Endothelial cell (in vitro differentiated cells): ENCODE measurements at places on chromosomes 12 and 14. TPM values are rescaled to one million over a fixed set of nuclear protein-coding genes. Genes with fewer than 3 reads are reported as not detected.
A peak's percentile ranks its signal among the peaks of the same experiment; 100 is the strongest.

The VRTN gene
- 4.3 TPM for total RNA-seq

The CCDC38 gene
- total RNA-seq, result not detected

The MRPL51 gene
- total RNA-seq, result 168 TPM

The TAS2R8 gene
- total RNA-seq, result 0.44 TPM

The PAX9 gene
- not detected for total RNA-seq

The POU6F1 gene
- total RNA-seq, result 10.8 TPM

The KLRC1 gene
- total RNA-seq, result not detected

The LALBA gene
- not detected for total RNA-seq

The DHRS2 gene
- not detected for total RNA-seq

The CCDC196 gene
- not detected for total RNA-seq

The GEMIN2 gene
- 21.4 TPM for total RNA-seq

DNA sequence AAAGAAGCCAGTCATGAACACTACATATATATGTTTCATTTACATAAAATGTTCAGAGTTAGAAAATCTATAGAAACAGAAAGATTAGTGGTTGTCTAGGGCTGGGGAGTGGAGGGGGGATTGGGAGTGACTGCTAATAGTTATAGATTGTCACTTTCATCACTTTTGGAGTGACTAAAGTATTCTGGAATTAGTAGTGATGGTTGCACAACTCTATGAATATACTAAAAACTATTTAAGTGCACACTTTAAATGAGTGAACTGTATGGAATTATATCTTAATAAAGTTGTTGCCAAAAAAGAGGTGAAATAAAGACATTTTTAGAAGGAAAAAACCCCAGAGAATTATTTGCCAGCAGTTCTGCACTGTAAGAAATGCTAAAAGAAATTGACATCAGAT, 9.5 kb downstream of the CATSPERB start:
- DNase-seq, result no peak

DNA sequence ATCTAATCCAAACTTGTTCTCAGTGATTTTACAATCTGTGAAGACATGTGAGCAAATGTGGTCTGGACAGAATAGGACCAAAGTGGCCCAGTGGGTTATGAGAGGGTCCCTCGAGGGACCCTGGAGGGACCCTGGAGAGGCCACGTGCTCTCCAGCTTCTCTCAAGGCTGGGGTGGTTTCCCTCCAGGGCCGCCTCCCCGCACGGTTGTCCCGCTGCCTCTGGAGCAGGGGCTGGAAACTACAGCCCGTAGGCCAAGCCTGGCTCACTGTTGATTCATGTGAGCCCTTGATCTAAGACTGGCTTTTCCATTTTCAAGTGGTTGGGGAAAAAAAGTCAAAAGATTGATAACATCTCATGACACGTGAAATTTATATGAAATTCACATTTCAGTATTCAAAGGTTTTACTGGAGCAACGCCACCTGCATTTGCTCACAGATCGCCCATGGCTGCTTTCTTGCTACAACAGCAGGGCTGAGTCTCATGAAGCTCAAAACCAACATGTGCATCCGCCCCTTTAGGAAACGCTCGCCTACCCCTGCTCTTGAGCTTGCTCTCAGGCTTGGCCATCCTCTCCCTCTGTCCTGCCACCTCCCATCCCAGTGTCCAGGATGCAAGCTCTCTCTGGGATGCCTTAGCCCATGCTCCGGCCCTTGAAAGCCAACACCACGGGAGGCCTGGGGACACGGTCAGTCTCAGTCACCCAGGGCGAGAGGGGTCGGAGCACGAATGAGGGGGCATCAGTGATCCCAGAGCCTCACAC, 12.1 kb upstream of the LRTM2 start:
- DNase-seq, result no peak

GRCh38 chr12:46387670-46388069, 15.1 kb upstream of the SLC38A2 start:
- DNase-seq, result no peak

GRCh38 chr14:68840454-68840853, 47.6 kb upstream of the ZFP36L1 start:
- DNase-seq, result no peak

GRCh38 chr14:89617481-89618329, 200.7 kb upstream of the FOXN3 start:
- DNase-seq, result peak; percentile 28

GRCh38 chr12:93795352-93795751, 118.2 kb downstream of the CRADD start:
- no peak for DNase-seq

DNA sequence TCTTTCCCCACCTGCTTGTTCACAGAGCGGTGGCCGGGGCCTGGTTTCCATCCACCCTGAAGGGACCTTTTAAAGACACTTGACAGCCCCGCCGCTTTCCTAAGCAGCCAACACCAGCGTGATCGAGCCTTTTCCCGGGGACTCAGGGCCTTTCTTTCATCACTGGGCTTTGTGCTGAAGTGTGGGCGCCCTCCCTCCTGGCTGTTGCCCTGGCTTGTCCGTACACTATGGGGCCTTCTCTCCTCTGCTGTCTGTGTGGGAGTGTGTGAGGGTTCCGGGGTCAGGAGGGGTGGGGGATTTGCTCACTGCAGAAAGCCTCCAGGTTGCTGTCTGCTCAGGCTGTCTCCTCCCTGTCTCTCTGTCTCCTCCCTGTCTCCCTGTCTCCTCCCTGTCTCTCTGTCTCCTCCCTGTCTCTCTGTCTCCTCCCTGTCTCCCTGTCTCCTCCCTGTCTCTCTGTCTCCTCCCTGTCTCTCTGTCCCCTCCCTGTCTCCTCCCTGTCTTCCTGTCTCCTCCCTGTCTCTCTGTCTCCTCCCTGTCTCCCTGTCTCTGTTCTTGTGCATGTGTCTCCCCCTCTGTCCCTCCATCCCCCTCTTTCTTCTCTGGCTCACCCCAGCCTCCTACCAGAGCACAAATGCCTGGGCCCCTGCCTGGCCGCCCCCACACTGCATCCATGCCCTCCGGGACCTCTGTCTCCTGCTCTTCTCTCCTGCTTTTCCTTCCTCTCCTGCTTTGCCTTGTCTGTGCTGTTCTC, 64.7 kb downstream of the CCDC92 start:
- DNase-seq, result no peak

DNA sequence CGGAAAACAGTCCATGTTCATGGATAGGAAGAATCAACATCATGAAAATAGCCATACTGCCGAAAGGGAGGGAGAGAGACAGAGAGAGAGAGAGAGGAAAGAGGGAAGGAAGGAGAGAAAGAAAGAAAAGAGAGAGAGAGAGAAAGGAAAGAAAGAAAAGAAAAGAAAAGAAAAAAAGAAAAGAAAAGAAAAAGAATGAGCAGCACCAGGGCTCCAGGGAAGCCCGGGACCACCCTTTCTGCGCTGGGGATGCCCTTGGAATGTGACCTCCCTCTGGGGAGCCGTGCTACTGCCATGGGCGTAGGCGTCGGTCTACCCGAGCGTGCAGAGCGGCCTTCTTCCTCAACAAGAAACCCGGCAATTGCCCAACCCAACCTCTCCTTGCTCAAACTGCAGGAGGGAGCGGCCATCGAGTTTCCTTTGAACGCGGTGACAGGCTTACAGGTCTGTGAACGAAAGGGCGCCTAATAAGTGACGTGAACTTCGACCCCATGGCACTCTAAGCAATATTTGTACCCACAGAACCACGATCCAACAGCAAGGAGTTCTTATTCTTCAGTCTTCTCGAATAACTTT, 16.9 kb downstream of the OR6S1 start:
- DNase-seq, result peak; percentile 22

DNA sequence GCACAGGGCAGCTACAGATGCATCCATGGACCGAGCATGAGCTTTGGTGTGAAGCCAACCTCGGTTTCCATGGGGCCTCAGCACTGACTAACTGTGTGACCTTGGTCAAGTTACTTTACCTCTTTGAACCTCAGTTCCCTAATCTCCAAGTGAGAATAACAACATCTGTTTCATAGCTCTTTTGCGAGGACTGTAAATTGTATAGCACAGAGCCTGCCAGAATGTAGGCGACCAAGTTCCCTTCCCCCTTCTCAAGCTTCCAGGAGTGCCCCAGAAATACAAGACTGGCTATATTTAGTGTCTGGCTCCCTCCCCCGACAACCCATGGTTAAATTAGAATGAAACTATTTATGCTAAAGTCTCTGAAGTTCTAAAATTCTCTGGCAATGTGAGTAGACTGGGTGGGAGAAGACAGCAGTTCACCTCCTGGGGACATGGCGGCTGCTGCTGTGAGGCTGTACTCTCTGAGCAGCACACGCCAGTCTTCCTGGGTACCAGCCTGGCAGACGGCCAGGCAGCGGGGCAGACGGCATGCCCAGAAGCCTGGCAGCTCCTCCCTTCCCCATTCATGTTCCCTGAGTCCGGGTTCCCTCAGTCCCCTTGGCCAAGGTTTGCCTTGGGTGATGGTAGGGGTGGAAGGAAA, 22.0 kb upstream of the TMED10 start:
- DNase-seq, result no peak

- no peak for DNase-seq
These were observed 527.3 kb downstream of the SNAPC1 start for GRCh38 chr14:62289471-62289870.

DNA sequence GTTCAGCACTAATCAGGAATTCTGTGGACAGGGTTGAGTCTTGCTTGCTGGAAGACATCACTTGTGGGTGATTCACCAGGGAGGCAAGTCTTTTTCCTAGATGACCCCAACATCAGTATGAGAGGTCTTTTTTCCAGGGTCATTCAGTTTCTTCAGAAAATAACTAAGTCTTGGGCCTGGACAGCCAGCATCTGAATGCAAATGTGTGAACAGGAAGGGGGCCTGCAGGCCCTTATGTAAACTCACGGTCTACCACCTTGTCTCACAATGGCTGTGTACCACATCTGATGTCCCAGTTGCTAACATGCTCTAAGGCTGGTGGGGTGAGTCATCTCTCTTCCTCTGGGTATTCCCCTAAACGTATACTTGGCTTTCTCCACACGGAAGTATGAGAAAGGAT, 79.2 kb downstream of the HECTD4 start:
- DNase-seq, result no peak

DNA sequence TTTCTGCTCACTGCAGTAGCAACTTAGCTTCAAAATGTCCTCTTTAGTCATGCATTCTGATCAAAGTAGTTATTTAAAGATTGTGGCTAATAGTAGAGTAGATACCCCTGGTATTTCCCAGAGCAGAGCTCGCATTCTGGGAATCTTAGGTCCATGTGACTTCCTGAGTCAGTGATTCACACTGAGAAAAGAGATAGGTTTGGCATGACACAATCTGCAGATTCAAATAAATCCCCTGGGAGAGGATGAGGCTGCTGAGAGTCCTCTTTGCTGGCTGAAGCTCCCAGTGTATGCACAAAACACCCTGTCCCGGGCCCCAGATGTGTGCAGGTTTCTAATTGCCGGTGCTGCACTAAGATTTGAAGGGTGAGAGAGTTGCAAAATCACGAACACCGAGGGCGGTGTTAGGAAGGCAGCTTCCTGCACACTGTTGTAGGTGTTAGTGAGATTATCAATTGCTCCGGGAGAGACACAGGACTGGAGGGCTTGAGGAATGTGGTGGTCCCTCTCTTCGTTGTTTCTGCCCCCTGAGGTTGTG, 233.2 kb downstream of the NRXN3 start:
- DNase-seq, result no peak

GRCh38 chr12:50453872-50454271, 50.9 kb upstream of the DIP2B start:
- no peak for DNase-seq

DNA sequence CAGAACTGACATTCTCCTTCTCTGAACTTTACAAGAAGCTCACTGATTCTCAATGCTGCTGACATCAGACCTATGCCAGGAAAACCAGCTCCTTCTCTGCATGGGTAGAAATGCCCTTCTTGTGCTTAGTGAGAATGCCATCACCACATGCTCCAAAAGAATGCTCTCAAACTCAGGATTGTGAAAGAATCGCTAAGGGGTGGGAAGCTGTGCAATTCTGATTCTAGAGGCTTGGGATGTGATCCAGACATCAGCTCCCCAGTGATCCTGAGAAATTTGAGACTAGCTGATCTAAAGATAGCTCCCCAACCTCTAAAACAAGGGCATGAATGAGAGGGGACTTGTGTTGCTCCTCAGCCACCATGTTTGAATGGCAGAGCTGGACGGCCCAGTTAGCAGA, 113.2 kb downstream of the DPF3 start:
- DNase-seq, result no peak

DNA sequence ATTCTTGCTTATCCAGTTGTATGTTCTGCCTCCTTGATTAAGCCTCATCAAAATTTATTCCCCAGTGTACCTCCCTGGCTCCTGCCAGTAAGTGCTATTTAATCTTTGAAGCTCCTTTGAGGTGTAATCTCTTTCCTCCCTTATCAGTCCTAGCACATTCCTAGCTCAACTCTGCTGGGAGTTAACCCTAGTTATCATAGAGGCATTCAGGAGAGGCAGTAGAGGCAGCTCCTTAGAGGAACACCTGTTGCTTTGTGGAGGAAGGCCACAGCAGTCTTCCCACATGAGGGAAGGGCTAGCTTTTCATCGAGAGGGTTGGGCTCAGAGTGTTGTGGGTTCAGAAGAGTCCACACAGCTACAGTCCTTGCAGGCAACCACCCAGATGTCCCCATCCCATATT, 182.4 kb upstream of the ARID2 start:
- no peak for DNase-seq

- no peak for DNase-seq
These were observed 29.0 kb upstream of the AMN start for GRCh38 chr14:102893452-102893851.

DNA sequence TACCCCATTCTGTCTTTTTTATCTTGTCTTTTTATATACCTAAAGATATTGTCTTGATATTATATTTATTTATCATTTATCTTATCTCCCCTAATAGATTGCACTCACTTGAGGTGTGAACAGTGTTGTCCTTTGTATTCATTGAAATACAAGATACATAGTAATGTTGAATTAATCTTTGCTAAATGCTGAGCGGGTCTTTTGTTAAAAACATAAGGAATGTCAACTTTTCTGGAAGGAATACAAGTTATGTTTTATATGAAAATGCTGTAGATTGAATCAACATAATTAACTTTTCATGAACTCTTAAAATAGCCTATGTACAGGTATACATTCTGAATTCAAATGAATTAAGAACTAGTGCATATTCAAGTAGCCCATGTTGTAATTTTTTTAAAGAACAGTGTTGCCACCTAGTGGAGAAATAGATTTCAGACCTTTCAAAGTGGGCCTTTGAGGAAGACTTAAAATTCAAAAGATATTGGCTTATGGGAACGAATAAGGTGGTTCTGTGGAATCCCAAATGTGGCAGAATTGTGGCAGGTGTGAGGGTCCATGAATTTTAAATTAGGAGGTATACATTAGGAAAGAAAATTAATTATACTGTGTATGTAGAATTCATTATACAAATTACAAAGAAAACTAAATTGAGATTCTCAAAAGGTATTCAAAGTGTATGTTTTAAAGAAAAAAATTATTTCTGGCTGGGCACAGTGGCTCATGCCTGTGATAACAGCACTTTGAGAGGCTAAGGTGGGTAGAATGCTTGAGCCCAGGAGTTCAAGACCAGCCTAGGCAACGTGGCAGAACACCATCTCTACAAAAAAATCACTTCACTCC, 19.1 kb downstream of the BBOF1 start:
- peak; percentile 13 for DNase-seq

- DNase-seq, result no peak
These were observed 26.2 kb downstream of the UBE3B start for GRCh38 chr12:109503611-109504010.

DNA sequence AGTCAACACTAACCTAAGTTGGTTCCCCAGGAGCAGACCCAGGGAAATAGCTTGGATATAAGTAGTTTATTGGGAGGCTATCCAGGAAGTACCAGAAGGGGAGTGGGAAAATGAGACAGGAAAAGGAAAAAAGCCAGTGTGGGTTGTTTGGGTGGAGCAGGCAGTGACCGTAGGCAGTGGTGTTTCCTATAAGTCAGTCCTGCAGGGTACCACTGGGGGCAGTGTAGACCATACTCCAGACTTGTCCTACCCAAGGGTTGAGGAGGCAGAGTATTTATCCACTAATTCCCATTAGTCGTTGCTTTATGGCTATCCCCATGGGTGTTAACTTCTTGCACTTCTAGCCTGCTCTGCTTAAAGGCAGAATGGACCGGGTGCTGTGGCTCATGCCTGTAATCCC, 6.4 kb upstream of the CCDC60 start:
- DNase-seq, result peak; percentile 36
